Hepatocyte (in vitro differentiated cells): ENCODE measurements at places on chromosomes 6 and 20.
A peak's percentile ranks its signal among the peaks of the same experiment; 100 is the strongest.

DNA sequence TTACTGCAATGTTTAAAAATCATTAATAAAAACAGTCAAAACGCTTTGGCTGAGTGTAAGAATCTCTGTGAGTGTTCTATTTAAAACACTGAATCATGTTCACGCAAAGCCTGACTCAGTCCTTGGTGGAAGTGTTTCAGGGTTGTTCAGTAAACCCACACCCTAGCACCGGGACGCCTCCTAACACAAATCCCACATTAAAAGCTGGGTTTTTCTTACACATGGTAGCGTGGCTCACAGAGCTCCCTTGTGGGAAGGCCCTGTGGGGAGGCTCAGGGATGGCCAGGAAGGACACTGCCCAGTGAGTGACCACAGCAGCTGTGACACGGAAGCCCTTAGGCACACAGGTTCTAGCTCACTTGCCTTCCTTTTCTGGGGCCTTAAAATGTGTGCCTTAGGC is 80.2 kb downstream of the GMPR start:
- peaks cover 19% of the 10 kb centered on the region for H3K4me1 ChIP-seq
- no peak overlapping the region for H3K4me3 ChIP-seq
- DNase-seq = no peak
- H3K36me3 ChIP-seq = no peaks in the 10 kb centered on the region
- H3K27ac ChIP-seq = no peak overlapping the region
- H3K27me3 ChIP-seq = no peaks in the 10 kb centered on the region

GRCh38 chr6:116351101-116351500 is 19.6 kb upstream of the DSE start:
- H3K4me3 ChIP-seq = no peak overlapping the region
- H3K27ac ChIP-seq = no peak overlapping the region
- peaks cover 9% of the 10 kb centered on the region for H3K4me1 ChIP-seq
- no peaks in the 10 kb centered on the region for H3K36me3 ChIP-seq
- DNase-seq = no peak

DNA sequence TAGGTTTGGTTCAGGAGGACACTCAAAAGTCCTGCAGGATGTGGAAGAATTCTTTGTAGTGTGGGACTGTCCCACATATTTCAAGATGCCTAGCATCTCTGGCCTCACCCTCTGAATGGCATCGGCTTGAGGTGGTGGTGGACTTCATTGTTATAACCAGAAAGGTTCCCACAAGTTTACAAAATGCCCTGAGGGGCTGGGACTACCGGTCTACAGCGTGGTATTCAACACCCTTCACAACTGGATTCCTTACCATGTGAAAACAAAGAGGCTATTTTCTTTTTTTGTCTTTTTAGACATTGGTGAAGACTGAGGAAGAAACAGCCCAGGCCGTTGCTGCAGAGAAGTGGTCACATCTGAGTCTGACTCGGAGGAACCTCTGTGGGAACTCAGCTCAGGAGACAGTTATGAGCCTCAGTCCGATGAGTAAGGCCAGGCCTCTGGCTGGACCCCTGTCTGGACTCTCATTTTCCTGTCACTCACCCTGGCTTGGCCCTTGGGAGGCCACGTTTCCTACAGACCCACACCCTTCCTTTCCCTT is 15.2 kb downstream of the PGBD1 start:
- DNase-seq = no peak
- H3K27ac ChIP-seq = no peak overlapping the region
- no peak overlapping the region for H3K4me3 ChIP-seq
- no peaks in the 10 kb centered on the region for H3K27me3 ChIP-seq
- H3K4me1 ChIP-seq = no peaks in the 10 kb centered on the region

- no peak overlapping the region for H3K27ac ChIP-seq
- no peak for DNase-seq
- H3K27me3 ChIP-seq = no peaks in the 10 kb centered on the region
- no peak overlapping the region for H3K4me3 ChIP-seq
- no peaks in the 10 kb centered on the region for H3K36me3 ChIP-seq
- H3K4me1 ChIP-seq = peaks cover 3% of the 10 kb centered on the region
These were observed 274.9 kb downstream of the RFPL4B start for GRCh38 chr6:112622036-112622435.

DNA sequence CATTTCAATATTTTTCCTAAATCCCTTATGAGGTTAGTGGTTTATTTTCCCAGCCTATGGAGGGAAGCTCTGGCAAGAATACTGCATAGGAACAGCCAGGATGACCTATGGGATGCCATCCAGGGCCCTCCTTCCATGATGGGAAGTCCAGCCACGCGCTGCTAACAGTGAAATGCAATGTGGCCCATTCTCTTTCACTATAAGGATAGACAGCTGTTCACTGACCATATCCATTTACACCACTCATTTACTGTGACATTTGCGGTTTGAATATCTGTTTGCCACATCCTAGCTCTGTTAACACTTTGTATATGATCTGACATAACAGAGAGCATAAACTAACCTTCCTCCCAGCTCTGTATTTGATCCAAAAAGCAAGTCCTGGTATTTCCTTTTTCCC is 471.7 kb downstream of the CBLN4 start:
- no peaks in the 10 kb centered on the region for H3K36me3 ChIP-seq
- no peak for DNase-seq
- H3K27me3 ChIP-seq = no peaks in the 10 kb centered on the region
- no peak overlapping the region for H3K27ac ChIP-seq
- H3K4me1 ChIP-seq = no peaks in the 10 kb centered on the region
- H3K4me3 ChIP-seq = no peak overlapping the region

GRCh38 chr6:140003217-140003616 is 628.8 kb upstream of the CITED2 start:
- H3K4me3 ChIP-seq = no peak overlapping the region
- H3K27ac ChIP-seq = peak overlapping the region; percentile 5
- no peak for DNase-seq

- no peaks in the 10 kb centered on the region for H3K27me3 ChIP-seq
- no peak overlapping the region for H3K4me3 ChIP-seq
- H3K4me1 ChIP-seq = no peaks in the 10 kb centered on the region
- no peaks in the 10 kb centered on the region for H3K36me3 ChIP-seq
These were observed 76.7 kb downstream of the CEP162 start for GRCh38 chr6:84150705-84151104.

GRCh38 chr6:107259951-107260350 is 144.6 kb upstream of the BEND3 start:
- no peaks in the 10 kb centered on the region for H3K27me3 ChIP-seq
- peaks cover 8% of the 10 kb centered on the region for H3K4me1 ChIP-seq
- no peak overlapping the region for H3K27ac ChIP-seq
- no peak for DNase-seq
- H3K4me3 ChIP-seq = no peak overlapping the region

DNA sequence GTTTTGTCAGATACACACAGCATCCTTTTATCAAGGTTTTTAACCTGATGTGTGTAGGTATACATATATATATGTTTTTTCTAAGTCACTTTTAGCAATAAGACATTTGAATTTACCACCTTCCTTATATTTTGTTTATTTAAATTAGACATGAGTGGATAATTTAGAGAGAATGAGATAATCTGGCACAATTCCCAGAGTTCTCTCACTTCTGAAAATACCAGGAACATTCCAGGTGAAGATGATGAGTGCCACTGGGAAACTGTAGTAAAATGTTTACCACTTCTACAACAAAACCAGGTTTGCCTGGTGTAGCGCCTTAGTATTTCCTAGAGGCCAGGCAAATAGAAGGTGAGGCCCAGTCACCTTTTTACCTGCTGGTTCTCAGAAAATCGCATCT is 189.5 kb downstream of the TMEM242 start:
- H3K27ac ChIP-seq = no peak overlapping the region
- no peak overlapping the region for H3K4me3 ChIP-seq
- no peak for DNase-seq
- H3K36me3 ChIP-seq = no peaks in the 10 kb centered on the region
- H3K27me3 ChIP-seq = no peaks in the 10 kb centered on the region
- H3K4me1 ChIP-seq = peaks cover 3% of the 10 kb centered on the region

GRCh38 chr6:24777227-24777626 is 2.5 kb downstream of the GMNN start:
- no peak for DNase-seq
- H3K4me1 ChIP-seq = peaks cover 14% of the 10 kb centered on the region
- no peaks in the 10 kb centered on the region for H3K27me3 ChIP-seq
- no peak overlapping the region for H3K4me3 ChIP-seq

- H3K27ac ChIP-seq = peak overlapping the region; percentile 54
- DNase-seq = no peak
- no peaks in the 10 kb centered on the region for H3K4me1 ChIP-seq
- no peaks in the 10 kb centered on the region for H3K36me3 ChIP-seq
- H3K27me3 ChIP-seq = no peaks in the 10 kb centered on the region
- no peak overlapping the region for H3K4me3 ChIP-seq
These were observed 425.4 kb upstream of the HTR1E start for GRCh38 chr6:86511962-86512361.

DNA sequence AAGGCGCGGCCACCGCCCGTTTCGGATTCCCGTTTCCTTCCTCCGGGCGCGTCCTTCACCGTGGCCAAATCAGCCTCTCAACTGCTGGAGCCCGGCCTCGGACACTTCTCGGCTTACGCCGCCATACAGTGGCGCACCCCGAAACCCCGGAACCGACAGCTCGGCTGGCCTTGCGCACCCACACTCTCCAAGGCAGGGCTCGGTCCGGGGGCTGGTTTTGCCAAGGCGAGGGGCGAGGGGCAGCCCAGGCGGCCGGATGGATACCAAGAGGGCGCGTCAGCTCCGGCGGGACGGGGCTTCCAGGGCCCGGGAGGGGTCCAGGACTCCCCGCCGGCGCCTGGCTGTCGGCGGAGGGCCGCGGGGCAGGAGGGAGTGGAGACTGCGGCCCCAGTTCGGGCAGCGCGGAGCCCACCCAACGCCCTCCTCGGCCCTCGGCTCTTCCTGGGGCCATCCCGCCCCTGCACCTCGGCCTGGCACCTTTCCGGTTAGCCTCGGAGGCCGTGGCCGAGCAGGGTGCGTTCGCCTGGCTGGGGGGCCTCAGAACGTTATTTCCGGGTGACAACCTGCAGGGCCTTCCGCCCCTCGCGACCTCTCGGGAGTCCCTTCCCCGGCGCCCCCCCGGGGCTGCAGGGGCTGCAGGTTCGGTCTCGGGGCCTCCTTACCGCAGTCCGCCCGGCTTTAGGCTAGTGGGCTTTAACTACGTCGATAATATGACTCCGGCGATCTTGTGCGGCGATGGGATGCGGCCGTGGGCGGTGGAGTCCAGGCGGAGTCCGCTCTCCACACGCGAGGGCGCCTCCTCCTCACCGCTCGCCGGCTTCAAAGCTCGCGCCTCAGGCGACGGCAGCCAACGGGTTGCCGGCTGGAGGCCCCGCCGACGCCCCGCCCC is 697 bp upstream of the CEP43 start:
- H3K4me1 ChIP-seq = peaks cover 15% of the 10 kb centered on the region
- H3K36me3 ChIP-seq = no peaks in the 10 kb centered on the region
- peak overlapping the region; percentile 67 for H3K4me3 ChIP-seq

DNA sequence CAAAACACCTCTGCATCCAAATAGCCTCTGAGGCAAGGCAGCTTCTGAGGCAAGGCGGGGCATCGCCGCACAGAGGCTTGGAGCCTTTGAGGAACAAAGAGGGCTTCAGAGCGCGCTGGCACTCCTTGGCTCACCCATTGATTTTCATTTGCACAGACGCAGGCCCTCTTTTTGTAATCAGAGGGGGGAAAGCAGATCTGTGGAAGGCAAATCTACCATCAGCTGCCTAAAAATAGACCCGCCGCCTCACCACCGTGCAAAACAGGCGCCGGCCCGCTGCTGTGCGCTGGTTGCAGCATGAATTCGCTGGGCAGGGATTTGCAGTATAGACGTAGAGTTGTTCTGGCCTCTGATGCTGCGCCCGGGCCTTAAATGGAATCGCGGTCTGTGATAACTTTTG is 69.9 kb upstream of the STMND1 start:
- no peaks in the 10 kb centered on the region for H3K36me3 ChIP-seq
- no peak overlapping the region for H3K4me3 ChIP-seq
- H3K4me1 ChIP-seq = peaks cover 10% of the 10 kb centered on the region
- no peak for DNase-seq
- H3K27ac ChIP-seq = no peak overlapping the region

- no peaks in the 10 kb centered on the region for H3K27me3 ChIP-seq
- H3K27ac ChIP-seq = no peak overlapping the region
- no peak for DNase-seq
- no peak overlapping the region for H3K4me3 ChIP-seq
These were observed 7.2 kb downstream of the MYLK4 start for GRCh38 chr6:2743280-2744208.

DNA sequence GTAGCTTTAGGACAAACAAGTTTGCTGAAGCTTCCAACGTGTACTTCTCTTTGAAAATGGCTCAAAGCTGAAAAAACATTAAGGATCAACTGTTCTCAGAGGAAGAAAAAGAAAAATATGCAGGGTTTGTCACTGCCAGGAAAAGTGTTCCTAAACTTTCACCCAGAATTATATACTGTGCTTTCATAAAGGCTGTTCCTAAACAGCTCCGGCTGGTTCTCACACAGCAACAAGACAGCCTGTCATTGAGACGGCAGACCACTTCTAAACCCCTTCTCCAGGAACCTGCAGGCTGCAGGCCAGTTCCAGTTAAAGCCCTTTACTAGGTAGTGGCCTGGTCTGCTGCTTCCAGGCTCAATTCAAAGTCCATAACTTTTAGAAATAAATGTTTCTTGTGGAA is 97.4 kb upstream of the SOX4 start:
- H3K27ac ChIP-seq = peak overlapping the region; percentile 47
- no peak for DNase-seq
- H3K4me1 ChIP-seq = peaks cover 15% of the 10 kb centered on the region
- H3K36me3 ChIP-seq = no peaks in the 10 kb centered on the region
- H3K4me3 ChIP-seq = no peak overlapping the region

- H3K27ac ChIP-seq = no peak overlapping the region
- H3K36me3 ChIP-seq = no peaks in the 10 kb centered on the region
- DNase-seq = no peak
- H3K27me3 ChIP-seq = no peaks in the 10 kb centered on the region
- no peak overlapping the region for H3K4me3 ChIP-seq
- no peaks in the 10 kb centered on the region for H3K4me1 ChIP-seq
These were observed 340.7 kb upstream of the JARID2 start for GRCh38 chr6:14905201-14905600.

DNA sequence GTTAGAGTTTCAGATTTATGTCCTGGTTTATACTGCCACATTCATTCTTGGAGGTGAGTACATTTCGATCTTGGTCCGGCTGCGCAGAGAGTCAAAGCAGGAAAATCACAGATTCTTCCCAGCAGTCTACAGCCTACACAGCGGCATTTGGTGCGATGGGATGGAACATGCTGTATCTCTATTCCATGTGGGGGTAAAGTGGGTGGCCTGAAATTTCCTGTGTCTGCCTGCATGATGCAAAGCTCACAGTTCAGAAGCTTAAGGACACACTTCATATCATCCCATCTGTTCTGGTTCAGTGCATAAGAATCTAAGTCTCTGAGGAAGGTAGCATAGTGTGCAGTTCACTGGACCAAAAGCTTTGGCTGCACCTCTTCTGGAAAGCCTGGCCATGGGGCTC is at the start of gene DEFB127:
Gene DEFB127 (plus strand): TSS at position 301 of the 400 bp plus-strand sequence. CDS start 91 bp downstream, at position 392.
- H3K27ac ChIP-seq = no peak within 1 kb of the TSS
- no peak for DNase-seq
- H3K36me3 ChIP-seq = no peaks in the 10 kb centered on the region
- no peaks in the 10 kb centered on the region for H3K27me3 ChIP-seq
- H3K4me1 ChIP-seq = no peaks in the 10 kb centered on the region

GRCh38 chr20:58891718-58892140 is 39.2 kb downstream of the GNAS start:
- peak overlapping the region; percentile 97 for H3K4me3 ChIP-seq
- DNase-seq = peak; percentile 70
- no peaks in the 10 kb centered on the region for H3K36me3 ChIP-seq
- peaks cover 35% of the 10 kb centered on the region for H3K4me1 ChIP-seq
- H3K27ac ChIP-seq = peak overlapping the region; percentile 100
